ENCODE measurements at places on chromosomes 7 and 10.

GRCh38 chr10:71589617-71590551, 129.7 kb downstream of the C10orf105 start:
- no peak for DNase-seq

DNA sequence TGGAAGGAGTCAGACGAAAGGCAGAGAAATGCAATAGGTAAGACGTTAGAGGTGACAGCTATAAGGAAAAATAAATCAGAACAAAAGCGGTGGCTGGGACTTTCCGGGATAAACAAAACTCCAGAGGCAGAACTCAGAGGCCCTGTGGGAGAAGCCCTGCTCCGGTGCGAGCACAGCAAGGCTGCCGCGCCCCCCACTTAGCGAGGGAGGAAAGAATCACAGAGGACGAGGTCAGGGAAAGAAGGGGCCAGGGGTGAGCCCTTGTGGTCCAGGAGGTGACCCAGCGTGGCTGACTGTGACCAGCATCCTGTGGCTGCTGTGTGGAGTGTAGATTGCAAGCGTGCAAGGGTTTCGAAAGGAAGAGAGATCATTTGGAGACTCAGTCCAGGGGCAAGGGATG, 591.8 kb upstream of the ADARB2 start:
- no peak for DNase-seq

DNA sequence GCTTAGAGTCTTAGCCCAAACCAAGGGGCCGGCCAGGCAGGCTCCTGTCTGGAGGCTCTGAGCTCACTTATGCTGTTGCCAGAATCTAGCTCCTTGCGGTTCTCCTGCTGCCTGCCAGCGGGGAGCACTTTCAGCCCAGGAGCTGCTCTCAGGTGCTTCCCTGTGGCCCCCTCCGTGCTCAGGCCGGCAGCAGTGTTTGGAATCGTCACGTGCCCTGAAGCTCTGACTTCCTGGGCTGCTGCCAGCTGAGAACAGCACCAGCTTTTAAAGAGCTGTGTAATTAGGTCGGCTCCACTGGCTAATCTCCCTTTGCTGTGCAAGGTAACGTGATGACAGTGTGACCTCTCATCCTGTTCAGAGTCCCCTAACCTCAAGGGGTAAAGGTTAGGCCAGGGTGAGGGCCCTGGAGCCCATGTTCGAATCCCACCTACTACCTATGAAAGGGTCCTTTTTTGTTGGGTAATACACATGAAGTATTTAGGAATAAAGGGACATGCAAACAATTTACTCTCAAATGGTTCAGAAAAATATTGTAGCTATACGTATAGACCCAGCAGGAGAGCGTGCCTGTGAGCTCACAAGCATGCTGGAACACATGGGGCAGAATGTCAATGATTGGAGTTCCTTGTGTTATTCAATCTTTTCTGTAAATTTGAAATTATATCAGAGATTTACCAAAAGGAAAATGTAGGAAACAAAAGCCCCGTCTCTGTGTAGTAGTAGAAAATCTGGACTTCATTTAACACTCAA, 16.6 kb downstream of the ZNF862 start:
- DNase-seq: peak; percentile 50

GRCh38 chr10:73867871-73868631, 6.3 kb downstream of the CAMK2G start:
- DNase-seq: no peak

DNA sequence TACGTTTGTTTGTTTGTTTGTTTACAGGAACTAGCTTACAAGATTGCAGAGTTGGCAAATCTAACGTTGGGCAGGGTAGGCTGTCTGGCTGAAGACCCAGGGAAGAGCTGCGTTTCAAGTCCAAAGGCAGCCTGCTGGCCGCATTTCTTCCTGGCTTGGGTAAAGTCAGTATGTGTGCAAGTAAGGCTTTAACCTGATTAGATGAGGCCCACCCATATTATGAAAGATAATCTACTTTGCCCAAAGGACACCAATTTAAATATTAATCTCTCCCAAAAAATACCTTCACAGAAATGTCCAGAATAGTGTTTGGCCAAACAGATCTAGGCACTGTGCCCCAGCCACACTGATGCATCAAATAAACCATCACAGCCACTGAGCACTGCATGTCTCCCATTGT, 228.9 kb upstream of the HABP2 start:
- no peak for DNase-seq

DNA sequence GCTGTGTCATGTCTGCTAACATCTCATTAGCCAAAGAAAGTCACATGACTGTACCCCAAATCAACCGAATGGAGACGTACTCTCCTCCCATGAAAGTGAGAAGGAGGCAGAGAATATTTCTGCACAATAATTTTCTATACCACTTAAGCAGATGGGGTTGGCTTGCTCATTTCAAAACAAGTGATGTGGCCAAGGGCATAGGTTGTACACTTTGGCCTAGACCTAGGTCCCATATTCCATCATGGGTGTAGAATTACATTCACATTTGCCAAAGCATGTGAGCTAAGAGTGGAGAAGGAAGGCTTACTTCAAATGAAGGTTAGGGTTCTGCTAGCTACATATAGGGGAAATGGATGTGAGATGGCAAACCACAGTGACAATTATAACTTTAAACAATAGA, 83.0 kb downstream of the ZNF365 start:
- no peak for DNase-seq

DNA sequence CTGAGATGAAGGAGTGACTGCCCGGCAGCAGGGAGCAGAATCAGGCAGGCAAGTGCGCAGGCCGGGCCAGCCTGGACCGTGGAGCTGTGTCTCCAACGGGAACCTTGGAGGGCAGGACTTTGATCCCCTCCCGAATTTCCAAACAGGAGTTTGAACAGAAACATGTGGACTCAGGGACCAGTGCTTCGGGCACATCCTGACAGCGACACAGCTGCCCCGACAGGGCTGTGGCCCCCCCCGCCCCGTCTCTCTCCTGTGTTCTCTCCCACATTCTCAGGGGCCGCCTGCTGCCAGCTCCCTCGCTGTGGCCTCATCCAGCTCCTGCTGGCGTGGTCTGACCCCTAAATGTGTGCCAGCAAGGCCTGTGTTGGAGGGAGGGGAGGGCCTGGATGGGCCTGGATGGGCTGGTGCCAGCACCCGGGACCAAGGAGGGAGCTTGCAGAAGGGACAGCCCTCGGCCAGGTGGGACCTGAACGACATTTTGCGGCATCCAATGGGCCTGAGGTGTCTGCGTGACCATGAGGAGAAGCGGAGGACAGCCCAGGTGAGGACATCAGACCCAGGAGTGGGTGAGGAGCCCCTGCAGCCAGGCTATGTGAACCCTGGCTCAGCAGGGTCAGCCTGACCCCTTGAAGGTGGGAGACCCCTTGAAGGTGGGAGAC, 222.9 kb downstream of the DNAJB6 start:
- DNase-seq: no peak

DNA sequence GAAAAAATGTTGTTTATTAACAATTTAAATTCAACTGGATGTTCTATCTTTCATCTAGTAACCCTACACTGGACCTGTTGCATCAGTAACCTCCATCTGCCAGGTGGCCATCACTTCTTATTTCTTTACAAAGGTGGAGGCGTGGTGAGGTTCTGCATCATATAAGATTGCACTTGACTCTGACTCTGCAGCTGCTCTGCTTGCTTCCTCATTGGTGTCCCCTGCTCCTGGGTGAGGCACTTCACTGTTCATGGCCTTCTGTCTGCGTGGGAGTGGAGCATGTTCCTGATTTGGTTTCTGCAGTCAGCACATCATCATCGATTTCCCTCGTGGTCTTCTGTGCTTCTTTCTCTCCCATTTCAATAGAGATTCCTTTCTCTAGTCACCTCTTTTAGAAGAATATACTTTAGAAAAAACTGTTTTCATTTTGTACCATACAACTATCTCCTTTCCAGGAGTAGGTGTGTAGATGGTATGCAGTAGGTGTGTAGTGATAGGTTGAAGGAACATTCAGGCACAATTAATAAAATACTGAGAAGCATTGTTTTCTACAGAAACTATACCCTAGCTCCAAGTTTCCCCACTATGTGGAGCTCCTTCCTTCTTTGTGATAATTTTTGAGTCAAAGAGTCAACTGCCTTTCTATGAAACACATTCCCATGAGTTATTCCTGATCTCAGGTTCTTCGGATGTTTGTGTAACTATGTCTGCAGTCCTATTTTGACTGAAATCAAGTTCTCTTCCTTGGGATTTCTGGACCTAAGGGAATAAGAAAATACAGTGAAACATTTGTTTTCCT, 231.7 kb upstream of the CNTNAP2 start:
- DNase-seq: no peak
